ENCODE measurements at places on chromosomes 5 and 9.

DNA sequence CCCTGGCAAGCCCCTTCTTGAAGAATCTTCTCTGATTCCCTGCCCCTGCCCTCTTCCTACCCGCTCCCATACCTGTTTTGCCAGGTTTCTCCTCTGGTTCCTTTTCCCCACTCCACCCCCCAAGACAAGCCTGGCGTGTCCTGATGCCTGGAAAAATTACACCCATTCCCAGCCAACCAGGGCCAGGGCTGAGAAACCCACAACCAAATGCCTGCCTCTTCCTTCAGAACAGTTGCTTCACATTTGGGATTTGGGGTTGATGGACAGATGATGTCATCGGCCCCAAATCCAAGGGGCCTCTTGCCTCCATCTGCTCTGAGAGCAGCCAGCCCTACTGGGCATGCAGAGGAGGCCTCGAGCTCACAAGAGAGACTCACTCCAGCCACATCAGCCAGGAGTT, 8.8 kb upstream of the NEK6 start:
- no peak for DNase-seq

DNA sequence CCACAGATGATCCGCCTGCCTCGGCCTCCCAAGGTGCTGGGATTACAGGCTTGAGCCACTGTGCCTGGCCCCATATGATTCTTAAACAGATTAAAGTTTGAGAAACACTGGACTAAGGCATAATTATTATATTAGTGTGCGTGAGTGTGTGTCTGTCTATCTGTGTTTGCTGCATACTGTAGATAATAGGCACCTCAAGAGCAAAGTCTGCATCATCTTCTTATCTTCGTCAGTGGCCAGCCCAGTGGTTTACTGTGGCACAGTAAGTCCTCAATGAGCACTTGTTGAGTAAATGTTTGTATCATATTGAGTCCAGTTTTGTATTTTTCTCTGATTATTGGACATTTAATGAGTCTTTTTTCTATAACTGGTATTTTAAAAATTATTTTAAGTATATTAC, 81.7 kb downstream of the ITGA1 start:
- DNase-seq, result no peak

- peak; percentile 12 for DNase-seq
These were observed 113.7 kb downstream of the KLHL3 start for GRCh38 chr5:137621861-137622823.

DNA sequence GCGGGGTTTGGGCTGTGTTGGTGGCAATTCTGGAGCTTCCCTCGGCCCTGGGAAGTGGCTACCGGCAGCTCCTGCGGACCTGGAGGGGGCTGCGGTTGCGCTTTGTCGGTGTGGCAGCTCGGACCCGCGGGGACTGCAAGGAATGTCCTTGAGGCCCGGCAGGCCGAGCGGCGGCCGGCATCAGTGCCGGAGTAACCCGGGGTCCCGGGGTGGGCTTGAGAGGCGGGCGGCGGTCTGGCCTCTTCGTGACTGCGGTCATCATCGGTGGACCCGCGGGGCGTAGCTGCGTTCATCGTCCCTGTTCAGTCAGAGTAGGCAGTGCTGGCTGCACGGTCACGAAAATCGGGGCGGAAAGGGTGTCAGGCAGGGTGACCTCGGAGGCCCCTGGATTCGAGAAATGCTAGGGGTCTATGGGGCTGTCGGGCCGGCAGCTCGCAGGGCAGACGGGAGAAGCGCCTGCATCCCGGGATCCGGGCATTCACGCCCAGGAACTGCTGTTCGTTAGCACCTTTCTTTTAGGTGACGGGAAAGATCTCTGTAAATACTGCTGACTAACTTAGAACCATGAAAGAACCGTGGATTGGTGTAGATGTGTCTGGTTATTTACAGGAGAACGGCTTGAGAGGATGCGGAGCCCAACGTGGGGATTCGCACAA, 474 bp downstream of the HMGCR start:
- DNase-seq, result no peak

- no peak for DNase-seq
These were observed 208.3 kb downstream of the SPATA31D1 start for GRCh38 chr9:82196622-82197441.

- no peak for DNase-seq
These were observed 88.2 kb downstream of the PRRT1B start for GRCh38 chr9:131633491-131634031.

- DNase-seq, result no peak
These were observed 64.5 kb downstream of the PRKACG start for GRCh38 chr9:68949271-68950000.

- DNase-seq, result no peak
These were observed 54.6 kb upstream of the MAP3K1 start for GRCh38 chr5:56760723-56761122.

DNA sequence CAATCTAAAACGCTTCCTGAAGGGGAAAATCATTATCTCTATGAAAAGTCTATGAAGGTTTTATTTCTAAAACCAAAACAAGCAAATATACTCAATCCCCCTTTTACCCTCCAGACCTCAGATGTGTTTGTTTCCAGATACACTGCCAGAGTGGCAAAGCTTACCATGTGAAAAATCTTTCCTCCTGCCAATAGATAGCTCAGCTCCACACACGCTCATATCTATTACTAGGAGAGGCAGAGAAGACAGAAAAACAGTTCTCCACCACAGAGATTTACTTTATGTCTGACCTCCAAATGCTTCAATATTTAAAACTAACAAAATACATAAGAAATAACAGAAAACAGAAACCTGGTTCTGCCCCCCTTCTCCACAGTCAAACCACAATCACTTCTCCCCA, 7.0 kb downstream of the IRX2 start:
- DNase-seq, result no peak

DNA sequence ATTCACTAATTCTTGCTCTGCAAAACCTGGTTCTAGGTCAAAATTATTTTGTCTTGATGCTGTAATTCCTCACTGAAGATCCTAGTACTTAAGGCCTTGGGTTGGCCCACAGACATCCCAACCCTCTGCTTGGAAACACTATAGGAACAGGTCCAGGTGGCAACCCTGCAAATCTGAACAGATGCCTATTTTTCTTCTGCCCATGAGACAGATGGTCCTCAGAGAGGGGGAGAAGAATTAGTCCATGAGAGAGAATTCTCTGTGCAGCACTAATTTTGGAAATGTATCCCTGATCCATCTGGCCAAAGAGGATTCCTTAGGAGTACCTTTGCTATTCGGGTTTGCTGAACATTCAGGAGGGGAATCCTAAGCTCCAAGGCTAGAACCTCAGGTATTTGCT, 156.3 kb downstream of the ELAVL2 start:
- DNase-seq, result no peak

DNA sequence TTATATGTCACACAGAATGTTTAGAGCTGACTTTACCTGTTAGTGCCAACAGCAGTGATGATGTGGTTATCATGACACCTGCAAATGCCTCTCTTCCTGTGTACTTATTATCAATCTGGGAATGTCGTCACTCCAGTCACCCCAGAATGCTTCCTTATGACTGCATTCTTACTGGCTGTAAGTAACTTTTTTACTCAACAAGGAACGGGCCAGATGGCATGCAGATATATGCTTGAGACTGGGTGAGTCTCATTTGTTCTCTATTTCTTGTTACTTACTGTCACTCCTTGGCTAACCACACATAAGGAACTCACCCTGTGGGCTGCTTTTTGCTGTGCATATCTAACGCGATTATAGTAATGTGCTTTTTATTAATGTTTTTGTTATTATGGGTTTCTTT, 385.5 kb upstream of the MEF2C start:
- DNase-seq, result no peak

DNA sequence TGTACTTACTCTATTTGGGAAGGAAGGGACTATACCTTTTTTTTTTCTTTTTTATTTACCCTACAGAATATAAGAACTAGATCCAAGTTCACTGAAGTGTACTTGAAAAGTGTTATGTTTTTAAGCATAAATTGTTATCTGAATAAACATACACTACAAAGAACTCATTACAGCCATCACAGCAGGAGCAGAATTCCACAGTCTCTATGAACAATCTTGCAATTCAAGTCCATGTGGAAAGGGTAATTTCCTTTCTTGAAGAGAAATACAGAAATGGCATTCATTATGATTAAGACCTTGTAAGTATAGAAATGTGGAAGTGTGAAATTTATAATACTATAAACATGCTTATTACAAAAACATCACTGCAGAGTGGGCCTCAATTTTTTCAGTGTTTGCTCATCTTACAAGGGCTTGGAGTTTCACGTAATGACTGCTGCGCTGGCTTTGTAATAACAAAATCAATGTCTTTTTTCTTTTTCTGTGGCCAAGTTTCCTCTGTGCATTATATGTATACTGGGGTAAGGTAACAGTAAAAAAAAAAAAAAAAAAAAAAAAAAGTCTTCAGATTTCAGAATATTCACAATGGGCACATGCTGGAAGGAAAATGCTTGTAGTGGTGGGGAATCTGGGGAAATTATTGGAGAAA, 77.0 kb upstream of the GNA14 start:
- no peak for DNase-seq

GRCh38 chr9:120394058-120394669, 185.8 kb downstream of the CDK5RAP2 start:
- peak; percentile 83 for DNase-seq

DNA sequence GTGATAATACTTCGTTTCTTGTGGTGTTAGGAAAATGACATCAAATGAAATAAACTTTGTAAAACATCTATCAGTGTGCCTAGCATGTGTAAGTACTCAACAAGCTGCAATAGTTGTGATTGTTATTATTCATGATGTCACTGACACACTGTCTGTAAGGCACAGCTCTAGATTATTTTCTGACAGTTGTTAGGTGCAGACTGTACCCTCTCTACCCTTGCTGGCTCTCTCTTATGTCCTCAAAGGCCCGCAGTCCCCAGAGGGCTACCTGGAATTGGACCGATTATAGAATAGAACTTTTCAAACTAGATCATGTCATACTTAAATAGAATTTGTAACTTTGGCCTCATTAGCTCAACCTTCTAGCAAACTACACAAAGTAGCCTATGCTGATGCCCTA, 65.9 kb upstream of the VCAN start:
- no peak for DNase-seq

GRCh38 chr9:21696411-21696871, 106.0 kb upstream of the MTAP start:
- no peak for DNase-seq

GRCh38 chr9:107890921-107891465, 401.4 kb upstream of the KLF4 start:
- DNase-seq, result no peak

Data from AG08396 (cell line).